Activated T-helper 1 cell treated with Interleukin-2 at 50 U/mL for 16 hours (primary cell): ENCODE measurements at places on chromosomes 4 and X.

DNA sequence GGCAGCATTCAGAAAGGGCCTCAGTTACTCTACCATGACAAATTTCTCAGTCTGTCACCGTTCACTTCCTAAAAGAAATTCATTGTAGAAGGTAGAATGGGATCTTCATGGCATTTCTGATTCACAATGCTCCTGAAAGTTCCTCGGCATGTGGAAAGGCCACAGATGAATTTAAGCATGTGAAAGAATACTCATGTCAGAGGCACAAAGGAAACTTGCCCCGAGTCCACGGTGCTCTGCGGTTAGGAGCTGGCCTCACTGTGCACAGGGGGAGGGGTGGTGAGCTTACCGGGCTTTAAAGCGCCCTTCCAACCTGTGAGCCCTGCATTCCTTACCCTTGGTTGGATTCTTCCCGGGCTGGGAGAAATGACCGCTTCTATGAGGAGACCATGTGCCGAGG lies 9.3 kb downstream of the TKTL1 start:
- DNase-seq: no peak

DNA sequence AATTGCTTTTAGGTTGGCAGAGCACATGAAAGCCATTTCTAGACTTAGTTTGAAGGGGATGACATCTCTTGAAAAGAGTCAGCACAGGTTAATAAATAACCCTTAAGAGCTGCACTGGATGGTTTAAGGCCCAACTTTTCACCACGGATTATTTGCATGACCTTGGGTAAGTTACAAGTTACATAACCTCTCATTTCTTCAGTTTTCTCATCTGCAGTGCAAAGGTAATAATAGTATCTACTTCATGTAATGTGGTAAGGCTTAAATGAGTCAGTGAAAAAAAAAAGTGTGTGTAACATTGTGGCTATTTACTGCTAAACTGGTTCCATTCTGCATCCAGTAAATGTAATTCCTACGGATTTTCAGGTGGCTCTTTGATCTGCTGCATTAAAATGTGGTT lies 715.8 kb downstream of the CCSER1 start:
- DNase-seq: no peak

DNA sequence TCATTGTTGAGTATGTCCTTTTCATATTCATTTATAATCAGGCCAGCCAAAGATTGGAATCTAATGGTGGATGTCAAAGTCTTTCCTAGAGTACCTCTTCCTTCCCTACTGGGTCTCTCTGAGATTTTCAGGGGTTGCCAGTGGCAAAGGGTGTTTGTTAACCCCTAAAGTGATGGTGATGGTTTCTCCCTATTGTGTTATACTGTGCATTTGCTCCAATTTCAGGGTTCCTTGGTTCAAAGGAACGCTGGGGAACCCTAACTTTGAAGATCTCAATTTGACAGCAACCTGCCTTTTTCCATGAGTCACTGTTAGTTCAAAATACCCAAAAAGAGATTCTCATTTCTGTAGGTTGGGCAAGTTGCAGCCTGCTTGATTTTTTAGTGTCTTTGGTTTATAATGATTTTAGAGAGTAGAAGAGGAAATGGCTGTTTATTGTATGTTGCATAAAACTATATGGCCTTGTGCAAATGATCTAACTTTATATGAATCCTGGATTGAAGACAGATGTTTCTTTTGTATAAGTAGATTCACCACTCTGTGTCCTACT lies 23.0 kb downstream of the GAB1 start:
- no peak for DNase-seq

DNA sequence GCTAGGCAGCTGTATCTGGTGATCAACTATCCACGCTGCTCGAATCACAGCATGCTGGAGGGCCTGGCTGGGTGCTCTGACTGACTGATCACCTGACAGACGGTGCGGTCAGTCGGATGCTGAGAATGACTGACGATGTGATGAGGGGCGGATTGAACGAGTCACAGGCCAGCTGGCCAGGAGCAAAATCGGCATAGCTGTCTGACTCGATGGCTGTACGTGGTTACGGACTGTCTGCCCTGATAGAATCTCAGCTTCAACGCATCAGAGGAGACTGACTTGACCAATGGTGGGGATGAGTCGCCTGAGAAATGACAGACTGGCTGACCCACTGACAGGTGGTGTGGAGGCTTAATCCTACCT lies 1.0 kb upstream of the SUV39H1 start:
- no peak for DNase-seq

GRCh38 chrX:132094164-132094563 lies 33.7 kb downstream of the FRMD7 start:
- DNase-seq: no peak

- no peak for DNase-seq
These were observed 727.7 kb downstream of the DMD start for GRCh38 chrX:32483534-32484136.

DNA sequence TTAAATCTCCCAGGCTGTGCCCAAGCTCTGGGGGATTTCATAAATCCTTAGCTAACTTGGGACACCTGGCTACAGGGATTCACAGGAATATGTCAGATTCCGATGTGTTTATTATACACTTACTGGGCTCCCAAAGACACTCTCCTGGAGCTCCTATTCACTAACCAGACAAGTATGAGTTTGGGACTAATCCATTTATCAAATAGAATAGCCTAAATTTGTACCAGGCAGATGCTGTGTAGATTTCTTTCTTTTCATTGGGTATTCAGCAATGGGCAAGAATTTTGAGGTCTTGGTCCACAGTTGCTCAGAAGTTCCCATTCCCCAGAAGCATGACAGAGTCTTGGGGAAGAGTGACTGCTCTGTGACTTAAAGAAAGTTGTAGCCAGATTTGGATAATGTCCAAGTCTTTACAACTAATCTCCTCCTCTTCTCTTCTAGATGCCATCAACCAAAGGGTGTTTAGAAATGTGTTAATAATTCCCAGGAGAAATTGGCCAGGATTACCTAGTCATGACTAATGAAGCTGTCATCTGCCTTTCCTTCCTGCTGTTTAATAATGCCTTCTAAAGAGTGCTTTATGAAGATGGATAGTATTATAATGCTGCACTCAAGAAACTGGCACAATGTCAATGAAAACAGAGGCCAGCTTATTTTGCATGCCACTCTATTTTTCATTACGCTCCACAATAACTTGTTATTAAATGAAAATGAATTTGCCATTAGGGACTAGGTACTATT lies 120.9 kb downstream of the CHIC2 start:
- DNase-seq: no peak

- no peak for DNase-seq
These were observed 34.9 kb upstream of the ASB12 start for GRCh38 chrX:64265265-64265664.

GRCh38 chr4:11535333-11535732 lies 106.6 kb upstream of the HS3ST1 start:
- DNase-seq: no peak

DNA sequence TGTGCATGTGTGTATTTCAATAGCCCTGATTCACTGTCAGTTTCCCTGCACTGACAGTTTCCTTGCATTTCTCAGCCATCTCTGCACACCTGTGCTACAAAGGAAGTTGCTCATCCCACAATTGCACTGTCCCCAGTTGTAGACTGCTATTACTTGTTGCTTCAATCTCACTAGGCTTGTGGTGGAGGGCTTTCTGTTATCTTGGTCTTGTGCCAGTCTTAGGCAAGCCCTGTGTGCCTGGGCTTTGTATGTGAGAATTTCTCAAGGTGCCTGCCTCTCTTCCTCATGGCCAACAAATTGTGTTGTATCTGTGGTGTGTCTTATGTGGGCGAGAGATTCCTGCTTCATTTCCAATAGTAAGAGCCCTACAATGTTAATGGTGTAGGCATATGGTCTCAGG lies 467.4 kb downstream of the GRIA2 start:
- no peak for DNase-seq

DNA sequence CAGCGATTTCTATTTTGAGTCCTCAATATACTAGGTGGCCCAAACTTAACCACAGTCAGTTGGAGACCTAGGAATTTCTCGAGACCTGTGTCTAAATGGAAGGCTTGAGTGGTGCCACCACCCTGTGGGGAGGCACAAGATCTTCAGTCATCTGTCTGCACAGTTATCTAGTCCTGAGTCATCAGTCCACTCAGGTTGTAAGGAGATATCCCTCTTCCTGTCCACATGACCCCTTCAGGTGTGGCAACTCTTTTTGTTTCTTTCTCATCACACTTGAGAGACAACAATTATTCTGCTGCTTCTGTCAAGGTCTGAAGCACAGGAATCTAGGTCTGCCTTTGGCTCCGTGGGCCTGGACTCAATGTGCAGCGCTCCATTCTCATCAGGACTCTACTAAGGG lies 64.4 kb upstream of the IBSP start:
- no peak for DNase-seq

GRCh38 chr4:3295837-3296624 lies 3.2 kb downstream of the RGS12 start:
- DNase-seq: no peak

DNA sequence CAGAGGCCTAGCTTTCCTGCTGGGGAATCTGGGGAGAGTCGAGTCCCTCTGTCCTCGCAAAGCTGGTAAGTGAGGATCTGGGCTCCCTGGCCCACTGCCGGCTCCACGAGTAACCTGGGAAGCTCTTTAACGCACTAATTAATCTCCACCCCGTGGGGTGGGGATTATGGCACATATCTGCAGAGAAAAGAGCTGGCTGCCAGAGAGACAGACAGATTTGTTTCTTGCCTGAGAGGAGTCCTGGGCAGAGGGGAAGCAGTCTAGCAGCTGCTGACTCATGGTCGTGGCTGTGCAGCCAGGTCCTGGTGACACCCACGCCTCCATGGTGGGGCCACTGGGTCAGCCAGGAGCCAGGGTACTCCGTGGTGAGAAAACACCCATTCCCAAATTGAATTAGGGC lies 14.0 kb downstream of the SORCS2 start:
- DNase-seq: no peak

- DNase-seq: no peak
These were observed 109.5 kb upstream of the ADRA2C start for GRCh38 chr4:3656416-3657356.

DNA sequence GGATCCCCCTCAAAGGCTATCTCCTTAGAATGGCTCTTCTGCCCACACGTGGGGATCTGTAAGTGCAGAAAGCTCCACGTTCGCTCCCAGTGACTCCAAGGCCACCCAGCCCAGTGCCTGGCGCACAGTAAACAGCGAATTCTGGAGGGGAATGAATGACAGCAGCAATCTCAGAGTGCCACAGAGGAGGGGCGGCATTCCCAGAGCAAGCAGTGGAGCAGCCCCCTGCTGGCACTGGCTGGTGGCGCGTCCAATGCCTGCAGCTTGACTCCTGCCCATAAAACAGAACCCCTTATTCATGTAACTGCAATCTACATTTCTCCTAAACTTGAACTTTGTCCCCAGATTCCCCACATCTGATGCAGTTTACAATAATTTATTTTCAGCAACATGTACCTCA lies 6.9 kb upstream of the HELT start:
- no peak for DNase-seq

GRCh38 chr4:177461606-177462005 lies 19.4 kb upstream of the AGA start:
- no peak for DNase-seq

- no peak for DNase-seq
These were observed 21.9 kb upstream of the CFAP299 start for GRCh38 chr4:80313627-80314026.

- DNase-seq: peak; percentile 20
These were observed 531 bp downstream of the CAMK2D start for GRCh38 chr4:113760795-113761619.

GRCh38 chr4:188246488-188246887 lies 107.2 kb downstream of the TRIML1 start:
- no peak for DNase-seq

GRCh38 chrX:76202471-76202870 lies 29.6 kb downstream of the PBDC1 start:
- no peak for DNase-seq

DNA sequence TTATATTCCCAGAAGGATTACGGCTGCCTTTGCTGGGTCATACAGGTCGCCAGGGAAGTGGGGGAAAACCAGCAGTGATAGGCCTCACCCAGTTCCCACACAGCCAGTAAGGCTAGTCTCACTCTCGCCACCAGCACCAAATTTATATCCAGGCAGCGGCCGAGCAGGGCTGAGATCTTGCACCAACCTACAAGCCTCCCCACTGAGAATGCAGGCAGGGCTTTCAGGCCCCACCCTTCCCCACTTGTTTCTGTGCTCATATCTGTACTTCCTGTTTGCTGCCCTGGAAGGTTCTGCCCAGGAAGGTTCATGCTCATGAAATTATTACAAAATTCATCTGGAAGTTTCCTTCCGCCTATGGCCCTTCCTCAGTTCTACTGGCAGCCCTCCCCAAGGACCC lies 179.7 kb downstream of the STIM2 start:
- no peak for DNase-seq

DNA sequence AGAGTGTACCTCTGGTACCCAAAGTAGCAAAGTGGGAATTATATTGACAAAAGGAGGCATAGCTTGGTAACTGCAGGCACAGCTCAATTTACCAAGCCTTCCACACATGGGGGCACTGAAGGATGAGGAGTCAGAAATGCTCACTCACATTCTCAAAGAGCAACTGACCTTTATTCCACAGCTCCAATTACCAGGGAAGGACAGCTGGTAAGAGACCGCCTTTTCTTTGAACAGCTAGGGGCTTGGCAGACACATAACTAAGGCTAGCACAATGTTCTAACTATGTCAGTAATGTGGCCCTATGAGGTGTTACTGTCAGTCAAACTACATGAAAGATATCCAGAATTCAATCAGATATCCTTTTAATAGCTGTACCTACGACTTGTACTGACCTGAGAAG lies 20.5 kb upstream of the STS start:
- DNase-seq: no peak

- DNase-seq: no peak
These were observed 1.7 kb downstream of the HNRNPDL start for GRCh38 chr4:82428526-82428968.

GRCh38 chr4:110633358-110634341 lies 10.8 kb upstream of the PITX2 start:
- DNase-seq: no peak
